ENCODE measurements at places on chromosomes 6 and 20.

DNA sequence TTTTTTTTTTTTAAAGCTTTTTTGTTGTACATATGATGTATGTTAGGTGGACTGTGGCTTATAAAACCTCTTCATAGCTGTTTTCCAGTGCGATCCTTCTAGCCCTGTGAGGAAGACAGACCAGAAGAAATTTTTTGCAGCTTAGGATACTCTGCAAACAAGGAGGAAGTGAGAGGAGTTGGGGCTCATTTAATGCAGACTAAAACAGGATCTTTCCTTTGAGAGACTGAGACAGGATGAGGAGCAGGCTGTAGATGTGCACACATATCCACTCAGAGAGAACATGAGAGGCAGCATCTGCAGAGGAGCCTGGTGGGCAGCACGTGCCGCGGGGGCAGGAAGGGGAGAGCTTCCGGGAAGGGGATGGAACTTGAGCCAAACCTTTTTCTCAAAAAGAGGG, 45.7 kb downstream of the PPARD start:
- DNase-seq = no peak

GRCh38 chr6:42532038-42532669, 31.7 kb upstream of the UBR2 start:
- no peak for DNase-seq

GRCh38 chr6:116221067-116221466, 32.8 kb downstream of the TSPYL4 start:
- no peak for DNase-seq

DNA sequence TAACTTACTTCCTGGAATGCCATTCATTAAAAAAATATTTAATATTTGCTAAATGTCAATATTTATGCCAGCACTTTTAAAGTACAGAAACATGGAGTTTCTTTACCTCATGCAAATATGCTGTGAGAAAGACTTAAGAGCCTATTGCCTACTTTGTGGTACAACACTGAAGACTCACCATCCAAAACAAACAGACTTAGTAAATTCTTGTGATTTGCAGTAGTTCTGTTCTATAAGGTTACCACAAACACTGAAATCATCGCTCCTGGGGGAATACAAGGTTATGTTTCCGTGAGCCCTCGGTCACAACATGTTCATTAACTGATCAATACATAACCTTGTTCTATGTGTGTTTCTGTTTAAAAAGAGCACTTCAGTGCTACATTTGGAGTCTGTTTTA, 78.3 kb downstream of the ATG5 start:
- no peak for DNase-seq

GRCh38 chr6:151498327-151498726, 4.5 kb downstream of the CCDC170 start:
- no peak for DNase-seq

DNA sequence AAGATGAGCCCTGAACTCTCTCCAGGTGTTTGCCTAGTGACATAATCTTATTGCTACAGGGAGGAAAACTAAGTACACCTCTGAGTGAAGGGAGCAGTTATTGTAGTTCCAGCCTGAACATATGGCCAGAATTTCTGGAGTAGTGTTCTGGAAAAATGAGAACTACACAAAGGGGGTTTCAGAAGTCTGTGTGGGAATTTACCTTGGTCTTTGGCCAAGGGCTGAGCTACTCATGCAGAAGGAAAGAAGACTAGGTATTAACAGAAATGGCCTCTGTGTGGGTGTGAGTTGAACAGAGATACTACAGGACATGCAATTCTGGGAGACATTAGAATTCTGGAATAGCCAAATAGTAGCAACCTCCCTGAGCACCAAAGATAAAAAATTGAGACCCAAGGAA, 1009.7 kb upstream of the GJE1 start:
- DNase-seq = no peak

DNA sequence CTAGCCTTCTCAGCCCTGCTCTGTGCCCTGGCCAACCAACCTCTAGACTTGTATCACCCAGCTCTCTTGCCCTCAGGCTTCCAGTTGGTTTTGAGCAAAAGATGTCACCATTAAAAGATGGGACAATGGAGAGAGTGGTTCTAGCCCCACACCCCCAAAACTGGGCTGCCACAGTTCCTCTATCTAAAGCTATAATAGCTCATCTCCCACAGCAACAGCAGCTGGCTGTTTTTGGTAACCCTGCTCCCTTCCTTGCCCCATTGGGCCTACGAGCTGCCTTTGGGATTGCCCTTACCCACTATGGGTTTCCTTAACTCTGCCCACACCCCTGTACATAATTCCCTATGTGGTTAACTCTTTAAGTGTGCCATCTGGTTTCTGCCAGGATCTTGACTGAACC, 7.6 kb upstream of the SRSF3 start:
- no peak for DNase-seq

DNA sequence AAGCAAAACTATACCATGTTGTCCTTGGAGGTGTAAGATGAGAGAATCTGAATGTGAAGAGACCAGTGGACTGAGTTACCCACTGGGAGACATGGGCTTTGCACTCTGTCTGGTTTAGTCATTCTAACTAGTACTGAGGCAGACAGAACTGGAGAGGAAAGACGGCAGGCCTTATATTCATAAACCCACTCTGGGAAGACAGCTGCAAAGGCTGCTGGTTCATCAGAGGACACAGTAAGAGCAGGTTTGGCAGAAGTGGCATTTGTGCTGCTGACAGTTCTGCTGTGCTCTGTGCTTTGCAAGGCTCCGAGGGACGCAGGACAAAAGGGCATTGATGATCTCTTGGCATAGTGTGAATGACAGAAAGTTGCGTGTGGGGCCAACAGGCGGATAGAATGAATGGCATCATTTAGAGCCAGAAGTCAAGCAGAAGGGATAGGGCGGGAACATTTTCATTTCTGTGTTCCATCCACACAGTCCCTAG, 142.3 kb upstream of the TENT5A start:
- no peak for DNase-seq

DNA sequence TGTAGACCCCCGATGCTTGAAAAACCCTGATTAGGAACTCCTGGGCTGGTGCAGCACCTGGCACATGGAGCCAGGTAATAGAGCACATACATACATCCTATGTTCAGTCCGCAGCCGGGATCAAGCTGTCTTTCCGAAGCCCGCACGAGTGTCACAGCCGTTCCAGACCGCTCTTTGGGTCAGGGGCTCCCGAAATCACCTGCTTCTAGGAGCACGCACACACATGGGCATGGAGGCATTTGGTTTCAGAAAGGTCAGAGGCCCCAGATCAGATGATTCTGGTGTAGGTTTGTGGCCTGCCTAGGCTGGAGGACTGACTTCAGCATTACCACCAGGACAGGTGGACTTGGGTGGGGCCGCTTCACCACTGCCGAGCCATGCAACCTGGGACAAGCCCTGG, 42.1 kb upstream of the STX16 start:
- DNase-seq = no peak

DNA sequence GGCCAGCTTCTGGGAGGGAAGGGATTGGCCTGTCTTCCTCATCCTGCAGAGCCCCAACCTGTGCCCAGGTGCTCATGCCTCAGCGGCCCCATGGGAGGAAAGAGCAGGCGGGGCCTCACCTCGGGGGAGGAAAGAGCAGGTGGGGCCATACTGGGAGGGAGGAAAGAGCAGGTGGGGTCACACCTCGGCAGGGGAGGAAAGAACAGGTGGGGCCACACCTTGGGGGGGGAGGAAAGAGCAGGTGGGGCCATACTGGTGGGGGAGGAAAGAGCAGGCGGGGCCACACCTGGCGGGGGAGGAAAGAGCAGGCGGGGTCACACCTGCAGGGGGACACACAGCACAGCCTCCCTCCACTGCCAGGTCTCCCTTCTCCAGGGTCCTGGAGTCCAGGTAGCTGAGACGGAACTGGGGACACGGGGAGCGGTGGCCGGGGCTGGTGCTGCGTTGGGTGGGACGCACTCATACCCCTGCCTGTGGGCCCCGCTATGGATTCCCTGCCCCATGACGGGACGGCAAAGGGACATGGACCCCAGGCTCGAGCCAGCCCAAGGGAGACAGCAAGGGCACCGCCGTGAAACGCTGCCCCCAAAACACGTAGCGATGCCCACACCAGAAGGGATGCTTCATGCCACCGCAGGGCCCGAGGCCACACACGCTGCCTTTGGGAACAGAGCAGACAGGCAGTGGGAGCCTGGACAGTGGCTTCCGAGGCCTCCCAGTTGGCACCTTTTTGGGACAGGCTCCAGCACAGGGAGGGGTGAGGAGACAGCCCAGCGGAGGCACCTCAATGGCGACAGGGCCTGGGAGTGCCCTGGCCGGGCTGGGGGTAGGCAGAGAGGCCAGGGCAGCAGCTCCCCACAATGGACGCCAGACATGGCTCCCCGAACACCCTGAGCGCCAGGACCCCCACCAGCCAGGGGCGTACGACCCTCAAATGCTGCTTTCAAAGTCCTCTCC, 43.3 kb upstream of the CHRNA4 start:
- DNase-seq = no peak

Data from SK-N-MC (cell line).